ENCODE measurements at places on chromosomes 1 and 21.

GRCh38 chr1:118184739-118185083 lies 317 bp downstream of the SPAG17 start:
- peak; percentile 21 for DNase-seq

DNA sequence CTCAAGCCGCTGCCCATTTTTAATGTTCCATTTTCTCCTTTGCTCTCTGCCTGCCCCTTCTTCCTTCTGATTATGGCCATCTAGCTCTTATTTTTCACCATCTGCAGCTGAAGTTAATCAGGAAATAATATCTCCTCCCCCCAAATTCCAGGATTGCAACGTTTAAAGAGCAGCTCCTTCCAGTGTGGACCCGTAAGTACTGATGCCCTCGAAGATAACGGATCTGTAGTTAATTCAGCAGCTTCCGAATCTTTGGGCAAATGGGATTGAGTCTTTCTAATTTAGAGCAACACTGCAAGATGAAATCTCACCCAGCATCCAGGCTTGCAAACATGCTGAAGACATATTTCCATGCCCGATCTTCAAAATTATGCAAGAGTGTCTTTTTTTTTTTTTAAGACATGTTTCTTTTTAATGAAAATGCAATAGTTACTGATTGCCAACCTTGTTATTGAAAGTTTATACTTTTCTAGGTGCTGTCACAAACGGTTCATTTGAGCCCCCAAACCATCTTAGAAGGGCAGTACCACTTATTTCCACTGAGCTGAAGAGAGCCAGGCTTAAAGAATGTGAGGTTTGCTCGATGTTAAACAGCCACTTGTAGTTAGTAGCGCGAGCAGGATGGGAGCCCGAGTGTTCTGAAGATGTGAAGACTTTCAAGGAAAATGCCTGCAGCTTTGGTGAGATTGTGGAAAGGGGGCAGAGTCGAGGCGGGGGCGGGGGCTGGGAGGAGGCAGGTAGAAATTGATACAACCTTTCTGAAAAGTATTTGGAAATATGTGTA lies 10.9 kb upstream of the RCAN3 start:
- peak; percentile 10 for DNase-seq

DNA sequence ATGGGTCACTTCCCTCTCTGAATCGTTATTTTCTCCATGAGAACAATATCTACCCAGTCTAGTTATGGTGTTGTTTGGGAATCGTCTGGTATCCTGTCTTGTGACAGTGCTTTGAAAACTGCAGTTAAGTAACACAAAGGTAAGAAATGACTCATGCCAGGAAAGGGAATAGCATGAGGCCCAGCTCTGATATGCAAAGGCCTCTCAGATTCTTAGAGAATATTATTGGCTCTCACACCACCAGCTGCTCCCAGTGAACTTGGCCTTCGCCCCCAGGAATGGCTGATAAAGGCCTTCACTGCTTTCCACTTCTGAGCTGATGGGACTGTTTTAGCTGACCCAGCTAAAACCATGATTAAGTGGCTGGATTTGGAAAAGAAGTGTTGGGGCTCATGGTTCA lies 27.1 kb downstream of the NEK2 start:
- DNase-seq, result no peak

DNA sequence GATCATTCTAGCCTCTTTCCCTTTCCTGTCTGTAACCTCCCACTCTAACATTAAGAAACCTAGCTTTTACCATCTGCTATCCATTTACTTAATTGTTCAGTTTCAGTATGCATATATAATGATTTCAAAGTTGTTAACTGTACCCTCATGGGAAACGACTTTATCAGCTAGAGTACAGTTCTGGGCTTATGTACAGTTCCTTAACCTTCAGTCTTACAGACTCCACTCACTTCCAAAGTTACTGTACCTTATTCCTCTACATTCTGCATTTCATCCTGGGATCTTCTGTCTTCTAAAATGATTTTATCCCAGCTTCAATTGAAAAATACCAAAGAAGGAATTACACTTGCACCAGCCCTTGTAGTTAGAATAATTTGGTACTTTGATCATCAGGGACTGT lies 108.7 kb upstream of the KCNE2 start:
- no peak for DNase-seq

GRCh38 chr1:31570228-31570627 lies 6.1 kb upstream of the TINAGL1 start:
- DNase-seq, result no peak

DNA sequence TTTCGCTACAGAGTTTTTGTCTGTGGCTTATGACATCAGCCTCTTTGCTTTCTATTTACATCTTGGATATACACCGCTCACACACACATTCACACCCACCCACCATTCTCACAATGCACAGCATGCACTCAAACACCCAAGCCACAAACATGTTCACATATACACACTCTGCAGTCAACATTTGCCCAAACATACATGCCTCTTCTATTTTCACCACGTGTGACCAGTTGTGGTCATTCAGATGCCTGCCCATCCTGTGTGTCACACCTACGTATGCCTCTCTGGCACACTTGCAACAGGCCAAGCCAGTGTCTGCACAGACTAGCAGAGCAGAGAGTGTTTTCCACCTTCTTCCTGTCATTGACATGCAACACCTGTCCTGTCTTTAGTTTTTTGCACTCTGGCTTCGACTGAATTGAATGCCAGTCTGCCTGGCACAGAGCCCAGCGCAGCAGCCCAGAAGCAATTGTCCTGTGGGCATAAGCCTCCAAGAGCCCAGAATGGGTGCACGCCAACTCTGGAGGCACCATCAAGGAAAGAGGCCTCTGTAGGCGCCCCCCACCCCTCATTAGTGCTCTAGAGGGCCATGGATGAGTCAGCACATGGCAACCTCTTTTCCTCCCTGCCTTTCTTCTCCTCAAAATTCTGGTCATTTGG lies 37.7 kb upstream of the LRRN2 start:
- no peak for DNase-seq

GRCh38 chr1:7615138-7615537 lies 156.0 kb upstream of the VAMP3 start:
- no peak for DNase-seq

DNA sequence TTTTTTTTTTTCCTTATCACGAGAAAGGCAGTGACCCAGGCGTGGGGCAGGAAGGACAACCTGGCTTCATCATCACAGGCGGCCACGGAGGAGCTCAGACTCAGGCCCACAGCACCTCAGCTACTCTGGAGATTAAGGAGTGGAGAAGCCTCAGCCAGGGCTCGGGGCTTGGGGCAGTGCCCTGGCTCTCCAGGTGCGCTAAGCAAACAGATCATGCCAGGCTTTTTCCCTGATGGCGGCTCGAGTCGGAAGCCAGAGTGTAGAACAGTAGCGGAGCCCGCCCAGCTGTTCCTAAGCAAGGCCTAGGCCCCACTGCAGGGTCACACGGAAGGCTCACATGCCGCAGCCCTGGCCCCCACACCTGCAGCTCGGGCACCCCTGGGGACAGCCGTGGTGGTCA lies 70.7 kb downstream of the AGPAT3 start:
- DNase-seq, result no peak

DNA sequence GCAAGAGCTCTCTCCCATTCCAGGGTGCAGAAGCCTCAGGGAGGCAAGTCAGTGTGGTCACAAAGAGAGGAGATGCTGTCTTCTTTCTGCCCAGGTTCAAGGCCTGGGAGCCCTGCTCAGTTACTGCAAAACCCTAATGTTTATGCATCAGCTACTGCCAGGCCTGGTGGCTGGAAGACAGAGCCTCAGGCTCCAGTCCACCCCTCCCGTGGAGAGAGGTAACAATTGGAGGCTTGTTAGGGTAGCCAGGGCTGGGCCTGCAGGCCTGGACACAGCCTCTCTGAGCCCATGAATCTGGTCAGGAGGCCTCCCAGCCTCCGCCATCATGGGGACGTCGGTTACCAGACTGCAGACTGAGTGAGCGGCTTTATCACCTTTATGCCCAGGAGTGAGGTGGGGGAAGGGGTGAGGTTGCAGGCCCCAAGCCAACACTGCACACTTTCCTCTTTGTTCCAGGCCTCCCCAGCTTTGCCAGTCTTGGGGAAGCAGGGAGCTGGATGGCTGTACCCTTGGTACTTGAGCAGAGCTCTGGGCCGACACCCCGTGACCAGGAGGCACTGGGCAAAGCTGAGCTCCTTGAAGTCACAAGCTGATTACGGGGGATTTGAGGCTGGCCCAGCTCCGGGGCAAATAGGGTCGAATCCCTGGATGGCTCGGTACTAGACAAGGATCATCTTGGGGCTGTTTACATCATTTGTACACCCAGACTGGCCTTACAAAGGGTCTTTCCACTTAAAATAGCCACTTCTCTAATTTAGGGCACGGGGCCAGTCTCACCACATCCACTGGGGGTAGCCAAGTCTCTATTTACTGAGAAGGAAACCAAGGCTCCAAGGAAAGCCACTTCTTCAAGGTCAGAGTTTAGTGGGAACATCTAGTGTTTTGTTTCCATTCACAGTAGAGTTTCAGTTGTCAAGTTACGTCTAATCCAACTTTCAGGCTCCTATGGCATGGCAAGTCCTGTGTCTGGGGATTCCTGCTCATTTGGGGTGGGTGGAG lies 5.2 kb downstream of the SLC2A1 start:
- peak; percentile 46 for DNase-seq

DNA sequence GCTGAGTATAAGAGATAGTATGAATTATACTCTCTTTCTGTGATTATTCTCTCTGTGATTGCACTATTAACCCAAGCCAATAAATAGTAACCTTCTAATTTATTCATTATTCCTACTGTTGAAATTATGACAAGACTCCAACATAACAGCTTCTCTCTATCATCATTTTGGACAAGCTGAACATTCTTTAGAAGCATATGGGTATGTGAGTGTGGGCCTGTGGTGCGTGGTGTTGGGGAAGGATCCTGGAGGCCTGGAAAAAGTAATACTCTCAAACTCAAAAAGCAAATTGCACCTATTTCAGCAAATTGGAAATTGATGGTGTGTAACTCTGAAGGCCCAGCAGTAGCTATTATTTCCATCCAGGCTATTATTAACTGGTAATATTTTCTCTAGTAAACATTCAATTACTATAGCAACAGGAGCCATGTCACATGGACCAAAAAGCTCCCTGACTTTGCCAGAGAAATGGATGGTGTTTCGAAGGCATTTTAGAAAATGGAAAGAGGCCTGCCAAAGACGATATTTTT lies 502.8 kb downstream of the LTN1 start:
- DNase-seq, result no peak

- no peak for DNase-seq
Measured at GRCh38 chr1:18738126-18738525, 107.5 kb downstream of the PAX7 start.

DNA sequence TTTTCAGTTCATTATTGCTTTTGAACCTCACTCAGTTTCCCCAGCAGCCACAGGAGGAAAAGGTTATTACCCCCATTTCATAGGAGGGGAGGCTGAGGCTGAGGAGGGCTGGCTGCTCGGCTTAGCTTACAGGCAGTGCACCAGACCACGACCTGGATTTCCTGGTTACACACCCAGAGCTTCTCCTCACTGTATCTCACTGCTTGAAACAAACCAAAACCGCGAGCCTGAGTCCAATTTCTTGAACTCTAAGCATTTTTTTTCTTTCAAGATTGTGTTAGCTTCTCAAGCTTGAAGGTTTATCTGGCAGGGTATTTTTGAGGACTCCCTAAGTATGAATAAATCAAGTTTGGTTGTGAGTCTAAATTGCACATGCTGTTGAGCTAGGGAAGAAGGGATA lies 188.9 kb upstream of the EDN2 start:
- peak; percentile 81 for DNase-seq

- no peak for DNase-seq
Measured at GRCh38 chr1:12678820-12679219, 34.9 kb downstream of the AADACL4 start.

- peak; percentile 62 for DNase-seq
Measured at GRCh38 chr1:222711319-222712252, 705 bp downstream of the AIDA start.

DNA sequence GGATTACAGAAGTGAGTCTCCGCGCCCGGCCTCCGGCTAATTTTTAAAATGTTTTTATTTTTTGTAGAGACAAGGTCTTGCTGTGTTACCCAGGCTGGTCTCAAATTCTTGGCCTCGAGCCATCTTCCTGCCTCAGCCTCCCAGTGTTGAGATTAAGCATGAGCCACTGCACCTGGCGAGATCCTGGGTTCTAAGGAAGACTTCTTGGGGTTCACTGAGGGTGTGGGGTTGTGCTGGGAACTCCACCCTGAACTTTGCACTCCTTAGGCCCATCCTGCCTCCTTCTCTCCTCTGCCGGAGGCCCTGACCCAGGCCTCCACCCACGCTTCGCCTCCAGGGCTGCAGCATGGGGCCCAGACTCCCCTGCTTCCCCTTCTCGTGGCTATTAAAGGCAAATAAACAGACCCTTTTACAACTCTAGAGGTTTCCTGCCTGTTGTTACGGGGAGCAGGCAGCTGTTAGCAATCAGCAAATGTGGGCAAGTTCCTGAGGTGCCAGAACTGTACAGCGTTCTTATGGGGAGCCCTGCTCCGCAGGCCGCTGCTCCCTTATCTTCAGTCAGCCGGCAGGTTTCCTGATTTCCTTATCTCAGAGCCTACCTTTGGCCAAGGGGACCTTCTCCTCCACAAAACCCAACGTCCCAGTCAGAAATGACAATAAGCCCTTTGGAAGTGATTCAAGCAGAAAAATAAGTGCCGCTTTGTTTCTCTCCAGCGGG lies 41.0 kb upstream of the LIN9 start:
- DNase-seq, result peak; percentile 82

DNA sequence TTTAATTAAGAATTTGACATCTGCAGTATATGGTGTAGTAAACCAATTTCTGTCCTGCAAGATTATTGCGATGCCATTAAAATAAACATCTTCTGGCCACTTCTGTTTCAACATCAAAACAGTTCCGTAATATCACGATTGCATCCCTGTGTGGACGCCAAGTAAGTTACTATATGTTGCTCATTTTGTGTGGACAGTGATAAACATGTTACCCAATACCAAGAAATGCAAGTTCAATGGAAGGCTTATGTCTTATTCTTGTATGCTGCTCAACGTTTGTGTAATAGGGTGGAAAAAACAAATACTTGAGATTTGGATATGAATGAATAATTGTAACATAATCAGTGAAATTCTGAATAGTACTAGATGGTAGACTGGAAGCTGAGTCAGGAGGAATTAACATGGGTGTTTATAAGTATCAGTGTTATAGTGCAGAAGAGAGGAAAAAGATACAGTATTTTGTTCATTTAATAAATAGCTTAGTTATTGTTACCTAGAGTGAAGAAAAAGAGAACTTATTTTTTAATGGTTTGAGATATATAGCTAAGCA lies 15.2 kb downstream of the TTC3 start:
- DNase-seq, result no peak

- DNase-seq, result no peak
Measured at GRCh38 chr1:104156738-104157137, 407.0 kb downstream of the AMY1C start.

DNA sequence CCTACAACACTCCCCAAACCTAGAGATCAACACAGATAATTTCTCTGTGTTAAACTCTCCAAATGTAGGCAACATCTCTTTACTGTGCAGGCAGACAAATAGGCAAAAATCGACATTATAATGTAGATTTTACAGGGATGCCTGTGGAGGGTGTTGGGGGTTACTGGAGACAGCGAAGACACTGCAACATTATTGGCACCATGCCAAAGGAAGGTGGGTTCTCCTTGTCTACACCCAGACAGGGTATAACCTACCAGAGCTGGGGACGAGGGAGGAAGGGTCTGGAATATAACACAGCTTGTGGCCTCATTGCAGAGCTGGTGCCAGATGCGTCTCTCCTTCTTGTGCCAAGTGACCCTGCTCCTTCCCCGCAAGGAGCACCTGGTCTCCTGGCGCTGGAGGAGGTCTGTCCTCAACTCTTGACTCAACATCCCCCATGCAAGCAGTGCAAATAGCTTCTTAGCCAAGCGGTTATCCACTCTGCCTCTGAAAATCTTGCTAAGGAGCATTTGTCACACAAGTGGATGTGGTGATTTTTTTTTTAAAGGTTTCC lies 404.0 kb downstream of the PRDM2 start:
- no peak for DNase-seq

GRCh38 chr1:62384276-62385005 lies 52.4 kb upstream of the USP1 start:
- DNase-seq, result no peak
